ENCODE measurements at places on chromosomes 11 and 22. TPM values are rescaled to one million over a fixed set of nuclear protein-coding genes. Genes with fewer than 3 reads are reported as not detected.

GRCh38 chr11:123302751-123303195 is 107.7 kb upstream of the CLMP start:
- DNase-seq: peak; percentile 72

DNA sequence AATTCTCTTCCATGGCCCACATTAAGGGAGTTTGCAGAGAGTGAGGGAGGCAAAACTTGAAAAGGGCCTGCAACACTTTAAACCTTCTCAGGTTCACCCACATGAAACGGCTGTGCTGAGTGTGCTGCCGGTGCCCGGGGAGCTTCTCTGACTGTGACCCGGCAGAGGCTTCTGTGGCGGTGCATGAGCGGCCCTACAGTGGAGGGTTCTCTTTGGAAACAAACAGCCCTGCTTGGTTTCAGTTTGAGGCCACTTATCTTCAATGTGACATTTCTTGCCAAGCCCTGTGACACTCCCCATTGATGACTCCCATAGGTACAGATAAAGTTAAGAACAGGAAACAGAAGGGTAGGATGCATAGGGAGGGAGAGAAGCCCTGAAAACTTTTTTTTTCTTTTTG is 31.8 kb downstream of the FAM118A start:
- DNase-seq: no peak

DNA sequence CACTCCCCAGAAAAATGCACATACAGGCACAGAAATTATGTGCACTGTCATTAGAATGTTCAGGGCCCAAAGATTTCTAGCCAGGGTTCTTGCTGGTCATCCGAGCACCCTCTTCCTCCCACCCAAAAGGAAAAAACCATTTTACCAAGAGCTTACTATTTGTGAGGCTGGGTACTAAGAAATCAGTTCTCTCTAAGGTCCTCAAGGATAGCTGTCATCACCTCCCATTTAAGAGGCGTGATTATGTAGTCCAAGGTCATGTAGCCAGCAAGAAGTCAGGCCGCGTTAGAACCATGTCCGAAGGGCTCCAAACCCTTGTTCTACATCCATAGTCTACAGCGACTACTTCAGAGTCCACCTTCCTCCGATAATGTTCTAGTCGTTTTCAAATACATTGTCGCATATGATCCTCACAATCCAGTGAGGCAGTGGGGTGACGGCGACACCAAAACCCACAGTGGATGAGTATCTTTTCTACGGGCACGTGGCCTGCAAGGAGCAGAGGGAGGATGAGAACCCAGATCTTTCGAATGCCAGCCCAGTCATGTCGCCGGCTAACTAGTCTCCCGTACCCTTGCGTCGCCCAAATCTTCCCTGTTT is 634 bp downstream of the TIMM8B start:
- DNase-seq: peak; percentile 17

DNA sequence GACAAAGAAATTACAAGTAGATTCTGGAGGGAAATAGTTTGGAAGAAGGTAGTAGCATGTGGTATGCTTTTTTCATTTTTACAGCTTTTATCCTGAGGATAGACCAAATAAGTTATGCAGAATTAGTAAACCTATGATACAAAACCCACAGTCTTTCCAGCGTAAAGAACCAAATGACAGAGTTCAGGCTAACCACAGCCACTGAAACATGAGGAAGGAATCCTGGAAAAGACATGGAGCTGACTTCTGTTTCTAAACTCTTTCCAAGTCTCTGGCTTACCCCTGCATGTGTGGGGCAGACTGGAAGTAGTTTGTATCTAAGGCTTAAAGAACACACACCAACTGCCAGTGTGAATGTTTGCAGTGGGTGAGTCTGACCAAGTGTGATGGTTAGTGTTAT is 258.4 kb upstream of the TENM4 start:
- DNase-seq: no peak

DNA sequence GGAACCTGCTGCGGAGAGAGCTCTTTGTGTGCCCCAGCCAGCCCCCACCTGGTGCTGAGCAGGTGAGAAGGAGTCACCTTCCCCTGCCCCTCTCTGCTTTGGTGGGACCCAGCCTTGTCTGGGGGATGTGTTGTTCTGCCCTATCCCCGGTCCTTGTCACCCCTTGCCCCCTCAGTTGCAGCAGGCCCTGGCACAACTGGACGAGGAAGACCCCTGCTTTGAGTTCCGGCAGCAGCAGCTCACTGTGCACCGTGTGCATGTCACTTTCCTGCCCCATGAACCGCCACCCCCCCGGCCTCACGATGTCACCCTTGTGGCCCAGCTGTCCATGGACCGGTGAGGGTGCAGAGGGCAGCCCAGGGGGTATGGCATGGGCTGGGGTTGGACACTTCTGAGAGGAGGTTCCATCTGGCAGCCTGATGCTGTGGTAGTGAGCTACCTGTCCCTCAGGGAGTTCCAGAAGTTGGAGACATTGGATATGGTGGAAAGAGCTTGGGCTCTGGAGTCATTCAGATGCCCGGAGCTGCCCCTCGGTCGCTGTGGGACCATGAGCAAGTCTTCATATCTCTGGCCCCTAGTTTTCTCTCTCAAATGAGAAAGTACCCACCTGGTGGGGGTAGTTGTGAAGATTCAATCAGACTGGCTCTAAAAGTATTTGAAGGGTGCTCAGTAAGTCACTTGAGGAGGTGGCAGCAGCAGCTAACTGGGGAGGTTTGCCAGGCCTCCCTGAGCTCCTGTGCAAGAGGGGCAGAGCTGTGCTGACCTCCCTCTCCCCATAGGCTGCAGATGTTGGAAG is 4.3 kb downstream of the LARGE2 start:
- no peak for DNase-seq

- DNase-seq: no peak
These were observed 44.0 kb downstream of the SPATA19 start for GRCh38 chr11:133801356-133801755.

DNA sequence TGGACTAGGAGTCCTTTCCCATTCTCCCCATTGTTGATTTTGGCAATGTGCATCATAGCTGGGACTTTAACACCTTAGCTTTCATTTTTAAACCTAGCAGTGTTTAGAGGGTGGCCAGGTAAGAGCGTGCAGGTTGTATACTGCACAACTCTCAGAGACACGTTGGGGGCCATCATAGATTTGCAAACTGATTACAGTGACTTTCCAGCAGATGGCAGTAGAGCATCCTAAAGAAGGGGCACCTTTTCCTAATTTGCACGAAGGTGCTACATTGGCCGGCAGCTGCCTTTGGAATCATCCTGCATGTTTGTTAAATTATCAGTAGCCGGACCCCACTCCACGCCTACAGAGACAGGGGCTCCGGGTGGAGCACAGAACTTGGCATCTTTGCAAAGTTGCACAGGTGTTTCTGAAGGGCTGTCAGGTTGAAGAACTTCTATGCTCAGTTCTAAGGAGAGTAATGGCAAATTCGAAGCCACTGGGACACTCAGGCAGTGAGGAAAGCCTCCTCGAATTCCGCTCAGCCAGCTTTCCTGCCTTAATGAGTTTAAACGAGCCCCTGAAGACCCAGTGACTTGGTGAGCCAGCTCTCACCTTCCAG is 7.7 kb downstream of the LHFPL7 start:
- peak; percentile 25 for DNase-seq

DNA sequence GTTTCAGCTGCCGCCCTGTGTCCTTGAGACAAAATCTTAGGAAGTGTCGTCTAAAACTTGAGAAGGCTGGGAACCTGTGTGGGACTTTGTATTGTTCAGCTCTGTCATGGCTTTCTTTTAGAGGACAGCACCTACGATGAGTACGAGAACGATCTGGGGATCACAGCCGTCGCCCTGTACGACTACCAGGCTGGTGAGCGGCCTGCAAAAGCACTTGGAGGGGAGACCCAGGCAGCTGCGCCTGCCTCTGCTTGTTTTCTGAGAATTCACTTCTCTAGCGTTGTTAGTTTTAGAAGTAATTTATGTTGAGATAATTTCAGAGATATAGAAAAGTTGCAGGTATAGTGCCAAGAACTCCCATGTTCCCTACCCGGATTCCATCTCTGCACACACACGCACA is 35.2 kb downstream of the CTTN start:
- no peak for DNase-seq

DNA sequence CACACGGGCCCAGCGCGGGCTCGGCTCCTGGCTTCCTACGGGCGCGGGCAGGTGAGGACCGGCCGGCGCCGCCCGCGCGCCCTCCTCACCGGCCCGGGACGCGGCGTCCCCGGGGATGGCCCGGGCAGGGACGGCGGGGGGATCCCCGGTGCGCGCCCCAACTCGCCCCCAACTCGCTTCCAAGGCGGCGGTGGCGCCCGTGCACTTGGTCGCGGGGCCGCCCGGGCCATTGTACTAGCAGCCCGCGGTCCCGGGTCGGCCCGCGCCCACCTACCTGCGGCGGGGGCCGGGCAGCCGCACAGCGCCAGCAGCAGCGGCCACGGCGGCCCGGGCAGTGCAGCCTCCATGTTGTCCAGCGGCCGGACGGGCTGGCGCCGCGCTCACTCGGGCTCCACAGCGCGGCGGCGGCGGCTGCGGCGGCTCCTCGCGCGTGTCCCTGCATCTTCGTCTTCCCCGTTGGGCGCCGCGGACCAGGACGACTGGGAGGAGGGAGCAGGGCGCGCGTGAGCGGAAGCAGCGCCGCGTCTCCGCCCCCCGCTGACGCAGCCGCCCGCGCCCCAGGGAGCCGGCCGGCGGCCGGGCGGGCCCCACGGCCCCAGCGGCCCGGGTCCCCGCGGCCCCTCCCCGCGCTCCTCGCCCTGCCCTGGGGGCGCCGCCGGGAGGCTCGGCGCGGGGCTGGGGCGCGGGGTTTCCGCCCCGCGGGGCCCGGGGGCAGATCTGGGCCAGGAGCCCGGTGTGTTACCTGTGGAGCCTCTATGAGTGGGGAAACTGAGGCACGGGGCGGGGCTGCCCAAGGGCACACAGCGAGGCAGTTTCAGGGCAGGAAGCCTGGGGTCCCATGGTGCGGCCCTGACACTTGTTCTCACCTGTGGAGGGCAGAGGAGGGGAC is 159.3 kb upstream of the GRK3 start:
- DNase-seq: peak; percentile 73

DNA sequence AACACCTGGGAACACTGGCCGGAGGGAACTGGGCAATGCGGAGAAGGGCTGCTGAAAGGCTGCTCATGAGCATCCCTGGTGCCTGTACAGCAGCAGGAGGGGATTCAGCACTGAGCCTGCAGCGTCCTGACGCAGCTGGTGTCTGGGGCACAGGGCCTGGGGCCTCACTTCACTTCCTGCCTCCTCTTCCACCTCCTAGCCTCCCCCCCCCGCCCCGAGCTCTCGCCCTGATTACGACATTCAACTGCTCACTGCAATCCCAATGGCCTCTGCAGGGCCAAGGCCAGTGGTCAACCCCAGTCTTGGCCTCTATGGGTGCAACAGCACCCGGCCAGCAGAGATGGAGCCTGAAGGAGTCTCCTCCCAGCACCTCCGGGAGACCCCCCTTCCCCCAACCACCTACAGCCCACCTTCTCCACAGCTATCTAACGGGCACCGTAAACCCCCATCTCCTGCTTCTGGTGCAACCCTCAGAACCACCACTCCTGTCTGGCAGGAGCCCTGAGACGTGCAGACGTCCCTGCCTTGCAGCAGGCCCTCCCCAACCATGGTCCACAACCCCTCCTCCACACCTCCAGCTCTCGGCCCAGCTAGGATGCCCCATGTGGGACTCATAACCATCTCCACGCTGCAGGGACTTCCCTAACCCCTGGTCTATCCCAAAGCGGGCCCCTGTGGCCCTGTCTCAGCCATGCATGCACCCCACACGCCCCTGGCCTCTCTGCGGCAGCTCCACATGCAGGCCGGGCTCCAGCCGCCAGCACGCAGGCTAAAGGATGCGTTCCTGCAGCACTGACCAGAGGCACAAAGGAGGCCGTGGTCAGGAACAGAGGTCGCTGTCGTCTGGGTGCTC is 38.2 kb downstream of the BRD1 start:
- peak; percentile 45 for DNase-seq

Gene IGSF9B
- total RNA-seq: under 0.01 TPM

Data from IMR-90 (cell line).